ENCODE measurements at places on chromosomes 13 and 19.

DNA sequence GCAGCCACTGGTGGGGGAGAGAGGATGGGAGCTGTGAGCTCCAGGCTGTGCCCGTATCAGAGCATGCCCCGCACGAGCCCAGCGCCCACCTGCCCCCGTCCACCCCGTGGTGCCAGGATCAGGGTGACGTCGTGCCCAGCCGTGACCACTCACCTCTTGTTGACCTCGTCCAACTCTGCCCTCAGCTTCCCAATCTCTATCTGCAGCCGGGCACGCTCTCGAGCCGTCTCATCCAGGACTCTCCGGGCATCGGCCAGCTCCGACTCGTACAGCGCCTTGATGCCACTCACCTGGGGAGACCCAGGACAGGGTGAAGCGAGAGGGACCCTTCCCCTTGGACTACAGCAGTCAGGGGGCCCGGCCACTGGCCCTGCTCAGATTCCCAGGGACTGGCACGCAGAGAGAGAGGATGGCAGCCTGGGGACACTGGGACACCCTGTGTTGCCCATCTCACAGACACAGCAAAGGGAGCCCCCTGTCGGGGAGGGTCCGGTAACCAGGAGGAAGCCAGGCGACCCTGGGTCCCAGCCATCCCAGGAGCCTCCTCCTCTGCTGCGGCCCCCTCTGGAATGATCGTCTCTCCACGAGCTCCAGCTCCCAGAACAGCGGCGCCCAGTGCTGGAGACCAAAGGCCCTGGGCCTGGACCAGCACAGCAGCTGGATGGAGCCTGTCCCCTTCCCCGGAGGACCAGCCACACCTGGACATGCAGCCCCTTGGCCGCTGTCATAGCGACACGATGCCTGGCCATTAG, 12.3 kb downstream of the LMNB2 start:
- no peak for DNase-seq

- peak; percentile 73 for DNase-seq
These were observed 2.9 kb downstream of the DAZAP1 start for GRCh38 chr19:1410136-1410786.

DNA sequence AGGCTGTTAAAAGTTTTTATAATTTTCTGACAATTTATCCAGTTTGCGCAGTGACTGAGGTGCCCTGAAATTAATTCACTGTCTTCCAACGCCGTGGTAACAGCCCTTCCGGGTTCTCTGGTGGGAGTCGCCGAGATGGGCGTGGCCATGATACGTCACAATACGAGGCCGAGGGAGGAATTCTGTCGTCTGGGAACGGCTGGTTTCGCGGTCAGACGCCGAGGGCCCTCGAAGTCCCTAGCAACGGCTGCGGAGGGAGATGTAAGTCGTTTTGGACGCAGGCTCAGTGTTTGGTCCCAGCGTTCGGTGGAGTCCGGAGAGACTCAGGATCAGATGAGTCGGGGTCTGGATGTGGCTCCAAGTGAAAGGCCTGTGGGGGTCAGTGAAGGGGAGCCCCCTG, 21.7 kb downstream of the ZNF613 start:
- no peak for DNase-seq

GRCh38 chr19:10478903-10479384, 24.2 kb downstream of the KEAP1 start:
- DNase-seq, result no peak

GRCh38 chr13:27122036-27122435, 49.6 kb downstream of the USP12 start:
- DNase-seq, result no peak

- no peak for DNase-seq
These were observed 316.2 kb upstream of the HTR2A start for GRCh38 chr13:47213047-47213446.
